ENCODE measurements at places on chromosomes 3 and 15. TPM values are rescaled to one million over a fixed set of nuclear protein-coding genes. Genes with fewer than 3 reads are reported as not detected.

VWA5B2 gene
- not detected for total RNA-seq

IMPG2 gene
- 0.18 TPM for total RNA-seq

MST1 gene
- total RNA-seq = 1.3 TPM

PTH1R gene
- 0.18 TPM for total RNA-seq

GRCh38 chr3:123283657-123284398, 82.1 kb downstream of the SEC22A start:
- DNase-seq = no peak

DNA sequence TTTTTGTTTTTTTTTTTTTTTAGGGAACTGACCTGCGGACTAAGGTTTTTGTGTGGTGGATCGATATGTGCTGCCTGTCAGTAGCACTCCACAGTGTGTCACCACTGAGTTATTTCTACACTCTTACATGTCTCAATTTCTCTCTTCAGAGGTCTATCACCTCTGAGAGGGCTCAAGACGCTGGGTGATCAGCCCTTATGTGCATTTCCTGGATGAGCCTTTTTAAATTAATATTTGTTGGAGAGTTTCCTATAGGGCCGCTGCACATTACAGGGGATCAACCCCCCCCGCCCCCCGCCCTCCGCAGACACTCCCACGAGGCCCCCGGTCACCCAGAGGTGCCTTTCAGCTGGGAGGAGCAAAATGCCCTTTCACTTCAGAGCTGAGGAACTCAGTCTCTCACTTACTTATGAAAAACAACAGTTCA, 34.5 kb upstream of the AP4E1 start:
- no peak for DNase-seq

- peak; percentile 51 for DNase-seq
These were observed at the start of gene GOLGA8A for GRCh38 chr15:34437687-34438086. GOLGA8A (minus strand) TSS chr15:34437808; CDS start chr15:34389691, 48,117 bp downstream.
